Iris pigment epithelial cell (primary cell): ENCODE measurements at places on chromosomes 2 and 18.

DNA sequence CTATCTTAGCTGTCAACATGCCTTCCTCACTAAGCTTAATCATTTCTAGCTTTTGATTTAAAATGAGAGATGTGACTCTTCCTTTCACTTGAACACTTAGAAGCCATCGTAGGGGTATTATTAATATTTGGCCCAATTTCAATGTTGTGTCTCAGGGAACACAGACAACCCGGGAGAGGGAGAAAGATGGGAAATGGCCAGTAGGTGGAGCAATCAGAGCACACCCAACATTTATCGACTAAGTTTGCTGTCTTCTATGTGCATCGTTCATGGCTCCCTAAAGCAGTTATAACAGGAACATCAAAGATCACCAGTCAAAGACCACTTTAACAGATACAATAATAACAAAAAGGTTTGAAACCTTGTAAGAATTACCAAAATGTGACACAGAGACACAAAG, 110.2 kb downstream of the OLA1 start:
- peak; percentile 14 for DNase-seq

- no peak for DNase-seq
Observed at GRCh38 chr18:54794823-54795222, 33.5 kb upstream of the RAB27B start.

GRCh38 chr2:15761056-15761455, 169.4 kb downstream of the DDX1 start:
- DNase-seq: no peak

GRCh38 chr2:46257476-46257875, 39.7 kb upstream of the EPAS1 start:
- peak; percentile 87 for DNase-seq

DNA sequence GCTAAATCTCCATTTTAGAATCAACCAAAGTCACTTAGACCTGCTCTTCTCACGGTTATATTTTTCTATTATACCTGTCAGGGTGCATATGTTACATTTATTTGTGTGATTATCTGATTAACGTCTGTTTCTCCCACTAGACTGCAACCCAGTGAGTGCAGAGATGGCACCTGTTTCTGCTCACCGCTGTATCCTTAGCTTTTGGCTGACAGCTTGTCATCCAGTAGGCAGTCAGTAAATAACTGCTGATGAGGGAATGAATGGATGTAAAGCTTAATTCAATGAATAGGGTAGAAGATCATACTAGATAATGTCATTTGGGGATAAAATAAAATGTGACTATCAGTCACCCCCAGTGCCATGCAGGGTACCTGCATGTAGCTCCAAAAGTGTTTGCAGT, 6.9 kb upstream of the CHRNA1 start:
- no peak for DNase-seq

DNA sequence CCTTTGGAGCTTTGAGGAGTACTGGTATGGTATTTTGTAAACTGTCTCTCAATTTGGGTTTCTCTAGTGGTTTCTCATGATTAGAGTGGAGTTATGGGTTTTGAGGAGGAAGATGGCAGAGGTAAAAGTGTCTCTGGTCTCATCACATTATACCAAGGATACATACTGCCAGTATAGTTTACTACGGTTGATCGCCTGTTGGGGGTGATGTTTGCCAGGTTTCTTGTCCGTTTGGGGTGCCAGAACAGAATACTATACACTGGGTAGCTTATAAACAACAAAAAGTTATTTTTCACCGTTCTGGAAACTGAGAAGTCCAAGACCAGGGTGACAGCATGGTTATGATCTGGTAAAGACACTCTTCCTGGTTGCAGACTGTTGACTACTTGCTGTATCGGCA, 293.7 kb downstream of the NYAP2 start:
- no peak for DNase-seq

GRCh38 chr2:143688815-143689214, 559.6 kb downstream of the ARHGAP15 start:
- DNase-seq: no peak

- DNase-seq: peak; percentile 44
Observed at GRCh38 chr2:43224571-43225092, 1.8 kb downstream of the ZFP36L2 start.

DNA sequence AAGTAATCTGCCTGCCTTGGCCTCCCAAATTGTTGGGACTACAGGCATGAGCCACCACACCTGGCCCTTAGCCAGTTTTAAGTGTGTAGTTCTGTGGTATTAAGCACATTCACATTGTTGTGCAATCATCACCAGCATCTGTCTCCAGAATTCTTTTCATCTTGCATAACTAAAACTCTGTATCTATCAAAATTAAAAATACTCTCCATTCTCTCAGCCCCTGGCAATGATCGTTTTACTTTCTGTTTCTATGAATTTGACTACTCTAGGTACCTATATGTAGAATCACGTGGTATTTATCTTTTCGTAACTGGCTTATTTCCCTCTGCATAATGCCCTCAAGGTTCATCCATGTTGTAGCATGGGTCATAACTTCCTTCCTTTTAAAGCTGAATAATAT, 45.5 kb upstream of the CAVIN2 start:
- peak; percentile 95 for DNase-seq

DNA sequence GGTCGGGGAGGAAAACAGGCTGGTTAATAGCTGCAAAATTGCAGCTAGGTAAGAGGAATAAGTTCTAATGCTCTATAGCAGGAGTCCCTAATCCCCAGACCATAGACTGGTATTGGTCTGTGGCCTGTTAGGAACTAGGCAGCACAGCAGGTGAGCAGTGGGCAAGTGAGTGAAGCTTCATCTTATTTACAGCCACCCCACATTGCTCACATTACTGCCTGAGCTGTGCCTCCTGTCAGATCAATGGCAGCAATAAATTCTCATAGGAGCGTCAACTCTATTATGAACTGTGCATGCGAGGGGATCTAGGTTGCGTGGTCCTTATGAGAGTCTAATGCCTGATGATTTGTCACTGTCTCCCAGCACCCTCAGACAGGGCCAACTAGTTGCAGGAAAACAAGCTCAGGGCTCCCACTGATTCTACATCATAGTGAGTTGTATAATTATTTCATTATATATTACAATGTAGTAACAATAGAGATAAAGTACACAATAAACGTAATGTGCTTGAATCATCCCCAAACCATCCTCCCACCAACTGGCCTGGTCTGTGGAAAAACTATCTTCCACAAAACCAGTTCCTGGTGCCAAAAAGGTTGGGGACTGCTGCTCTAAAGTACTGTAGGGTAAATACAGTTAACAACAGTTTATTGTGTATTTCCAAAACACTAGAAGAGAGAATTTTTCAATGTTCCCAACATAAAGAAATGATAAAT, 91.7 kb upstream of the TFCP2L1 start:
- DNase-seq: peak; percentile 29

- no peak for DNase-seq
Observed at GRCh38 chr2:124623560-124623959, 598.5 kb downstream of the CNTNAP5 start.

DNA sequence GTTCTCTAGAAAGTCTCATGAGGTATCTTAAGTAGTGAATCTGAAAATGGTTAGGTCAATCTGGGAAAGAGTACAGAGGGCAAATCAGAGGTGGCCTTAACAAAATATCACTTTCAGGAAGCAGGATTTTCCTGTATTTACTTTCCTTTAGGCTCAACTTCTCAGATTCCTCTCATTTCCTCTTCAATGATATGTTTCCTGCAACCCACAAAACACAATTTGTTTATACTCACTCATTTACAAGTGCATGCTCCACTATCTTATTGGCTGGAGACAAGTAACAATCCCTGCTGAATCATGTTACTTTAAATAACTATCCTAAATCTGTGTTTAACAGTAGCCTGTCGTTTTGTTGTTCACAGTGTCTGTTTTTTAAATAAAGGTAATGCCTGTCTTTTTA, 228.1 kb downstream of the DSC3 start:
- no peak for DNase-seq

GRCh38 chr2:218387369-218388194, 5.5 kb downstream of the SLC11A1 start:
- DNase-seq: peak; percentile 86

DNA sequence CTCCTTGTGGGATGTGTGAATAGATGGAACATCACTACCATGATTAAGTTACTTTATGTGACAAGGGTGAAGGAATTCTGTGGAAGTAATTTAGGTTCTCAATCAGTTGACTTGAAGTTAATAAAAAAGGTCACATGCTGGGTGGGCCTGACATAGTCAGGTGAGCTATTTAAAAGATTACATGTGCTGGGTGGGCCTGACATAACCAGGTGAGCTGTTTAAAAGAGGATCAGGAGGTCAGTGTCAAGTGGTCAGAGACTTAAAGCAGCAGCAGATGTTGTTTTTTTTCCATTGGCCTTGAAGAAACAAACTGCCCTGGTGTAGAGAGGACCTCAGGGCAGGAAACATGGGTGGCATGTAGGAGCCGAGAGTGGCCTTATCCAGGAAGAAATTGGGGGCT, 3.3 kb downstream of the IL1R2 start:
- no peak for DNase-seq

DNA sequence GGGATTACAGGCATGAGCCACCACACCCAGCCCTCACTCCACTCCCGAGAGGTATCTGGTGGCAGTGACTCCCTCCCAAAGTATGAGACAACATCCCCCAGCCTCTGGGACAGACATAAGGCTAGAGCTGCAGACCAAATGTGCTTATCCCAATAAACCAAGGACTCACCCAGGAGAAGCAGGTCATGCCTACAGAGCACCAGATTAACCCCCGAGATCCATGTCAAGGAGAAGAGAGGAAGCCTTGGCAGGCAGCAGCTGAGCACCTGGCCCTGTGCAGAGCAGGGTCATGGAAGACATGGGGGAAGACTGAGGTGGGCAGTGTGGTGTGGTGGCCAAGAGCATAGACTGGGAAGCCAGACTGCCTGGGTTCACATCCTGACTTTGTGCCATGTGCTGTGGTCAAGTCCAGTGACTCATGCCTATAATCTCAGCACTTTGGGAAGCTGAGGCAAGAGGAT, 7.2 kb downstream of the RAB11FIP5 start:
- DNase-seq: no peak

DNA sequence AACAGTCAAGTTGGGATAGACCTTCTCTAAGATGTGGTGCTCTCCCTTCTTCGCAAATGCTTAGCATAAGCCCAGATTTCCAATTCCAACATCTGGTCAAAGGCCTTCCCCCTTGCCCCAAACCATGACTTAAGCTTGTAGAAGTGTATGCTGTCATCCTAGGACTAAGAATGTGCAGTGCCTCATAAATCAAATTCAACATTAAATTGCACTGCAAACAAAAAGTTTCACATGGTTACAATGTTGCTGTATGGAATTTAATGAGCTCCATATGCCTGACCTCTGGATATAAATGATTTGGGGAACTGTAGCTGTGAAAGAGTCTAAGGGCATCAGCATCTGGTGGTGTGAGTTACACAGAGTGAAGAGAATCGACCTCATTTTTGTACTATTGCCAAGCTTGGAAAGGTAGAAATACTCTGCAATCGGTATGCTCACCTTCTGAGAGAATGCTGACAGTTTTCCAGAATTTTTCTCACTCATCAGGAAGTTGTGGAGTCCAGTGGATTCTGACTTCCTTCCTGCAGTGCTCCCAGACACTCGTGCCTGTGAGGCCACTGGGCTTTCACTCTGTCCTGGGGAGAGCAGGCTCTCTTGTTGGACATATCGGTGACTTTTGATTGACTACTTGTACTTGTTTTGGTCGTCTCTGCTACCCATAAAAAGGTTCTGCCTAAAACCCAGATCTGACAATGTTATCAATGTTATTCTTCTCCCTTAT, 40.6 kb downstream of the FASTKD2 start:
- no peak for DNase-seq

GRCh38 chr18:8988260-8988871, 114.1 kb upstream of the NDUFV2 start:
- peak; percentile 61 for DNase-seq

GRCh38 chr2:149924549-149925213, 337.1 kb upstream of the MMADHC start:
- no peak for DNase-seq

GRCh38 chr2:128348701-128349100, 30.0 kb upstream of the HS6ST1 start:
- DNase-seq: no peak

DNA sequence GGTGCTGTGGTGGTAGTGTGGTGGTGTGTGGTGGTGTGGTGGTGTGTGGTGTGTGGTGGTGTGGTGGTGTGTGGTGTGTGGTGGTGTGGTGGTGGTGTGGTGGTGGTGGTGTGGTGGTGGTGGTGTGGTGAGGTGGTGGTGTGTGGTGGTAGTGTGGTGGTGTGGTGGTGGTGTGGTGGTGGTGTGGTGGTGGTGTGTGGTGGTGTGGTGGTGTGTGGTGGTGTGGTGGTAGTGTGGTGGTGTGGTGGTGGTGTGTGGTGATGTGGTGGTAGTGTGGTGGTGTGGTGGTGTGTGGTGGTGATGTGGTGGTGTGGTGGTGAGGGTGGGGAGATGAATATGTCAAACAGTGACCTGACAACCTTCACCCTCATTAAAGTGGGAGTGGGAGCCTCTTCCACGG, 55.6 kb upstream of the DLGAP1 start:
- DNase-seq: peak; percentile 11

GRCh38 chr2:227880460-227880859, 9.0 kb downstream of the DAW1 start:
- DNase-seq: peak; percentile 51

DNA sequence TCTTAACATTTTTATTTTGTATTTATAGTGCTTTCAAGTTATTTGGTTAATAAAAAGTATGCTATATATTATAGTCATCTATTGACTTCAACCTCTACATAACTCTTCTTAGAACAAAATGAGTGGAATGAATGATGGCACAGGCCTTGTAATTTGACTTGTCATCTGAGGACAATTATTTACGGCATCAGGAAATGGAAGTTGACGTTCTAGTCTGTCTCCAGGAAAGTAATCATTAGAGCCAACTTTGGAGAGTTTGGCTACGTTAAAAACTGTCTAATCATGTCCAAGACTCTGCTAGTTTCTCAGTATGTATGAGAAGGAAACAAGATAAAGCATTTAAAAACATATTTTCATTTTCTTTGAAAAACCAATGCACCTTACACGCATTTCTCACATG, 353.6 kb downstream of the ARHGAP15 start:
- no peak for DNase-seq
